ENCODE measurements at places on chromosomes 16 and 17.
A peak's percentile ranks its signal among the peaks of the same experiment; 100 is the strongest.

- DNase-seq = no peak
Observed at GRCh38 chr16:1211451-1212268, 13.4 kb downstream of the TPSG1 start.

GRCh38 chr17:50063561-50064252 is 7.8 kb downstream of the ITGA3 start:
- no peak for DNase-seq

DNA sequence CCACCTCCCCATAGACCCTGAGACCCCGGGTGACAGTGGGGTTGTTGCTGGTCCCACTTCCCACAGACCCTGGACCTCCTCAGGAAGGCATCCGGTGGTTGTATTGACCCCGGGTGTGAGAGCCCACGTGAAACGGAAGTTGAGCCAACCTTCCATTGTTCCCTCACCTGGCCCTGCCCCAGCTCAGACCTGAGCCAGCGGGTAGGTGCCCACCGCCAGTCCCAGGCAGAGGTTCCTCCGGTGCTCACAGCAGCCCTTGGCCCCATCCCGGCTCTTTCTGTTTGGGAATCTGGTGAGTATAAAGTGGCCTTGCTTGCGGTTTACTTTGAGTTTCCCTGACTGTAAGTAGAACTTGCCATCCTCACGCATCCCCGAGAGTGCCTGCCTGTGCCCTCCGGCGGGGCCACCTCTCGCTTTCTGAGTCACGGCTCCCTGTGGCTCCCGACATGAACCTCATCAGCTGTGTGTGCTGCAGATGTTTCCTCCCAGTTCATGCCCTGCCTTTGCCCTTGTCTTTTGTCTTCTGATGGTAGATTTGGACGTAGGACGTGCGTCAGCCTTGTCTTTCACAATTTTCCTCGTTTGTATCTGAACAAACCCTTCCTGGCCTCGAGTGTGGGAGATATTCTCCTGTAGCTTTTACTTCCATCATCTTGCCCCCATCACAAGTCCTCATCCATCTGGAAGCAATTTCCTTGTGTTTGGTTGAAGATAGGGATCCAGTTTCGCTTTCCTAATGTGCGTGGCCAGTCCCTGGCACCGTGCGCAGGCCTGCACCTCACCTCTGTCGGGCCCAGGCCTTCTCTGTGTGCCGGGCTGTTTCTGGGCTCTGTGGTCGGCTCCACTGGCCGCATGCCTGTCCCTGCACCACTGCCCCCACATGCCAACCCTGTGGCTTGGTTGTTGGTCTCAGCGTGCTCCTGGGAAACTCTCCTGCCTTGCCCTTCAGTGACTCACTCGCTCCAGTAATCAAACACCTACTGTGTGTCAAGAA is 76.0 kb downstream of the METRNL start:
- DNase-seq = no peak

DNA sequence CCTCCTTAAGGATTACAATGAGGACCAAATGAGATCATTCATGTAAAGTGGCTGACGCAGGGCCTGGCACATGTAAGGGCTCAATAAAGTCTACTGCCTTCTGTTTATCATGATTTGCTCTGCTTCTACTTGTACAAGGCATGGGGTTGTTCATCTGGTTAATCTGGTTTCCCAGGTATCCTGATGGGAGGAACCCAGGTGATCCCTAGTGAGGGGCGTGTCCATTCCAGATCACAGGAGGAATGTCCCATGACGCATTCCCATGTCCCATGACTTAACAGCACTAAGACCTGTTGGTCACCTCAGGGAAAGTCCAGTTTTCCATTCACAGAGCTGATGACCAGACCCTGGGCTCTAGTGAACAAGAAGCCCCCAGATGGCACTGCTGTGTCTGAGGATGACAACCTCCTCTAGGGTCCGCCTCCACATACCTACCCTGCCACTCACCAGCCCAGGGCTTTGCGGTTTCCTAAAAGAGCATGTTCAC is 11.5 kb upstream of the TPPP3 start:
- no peak for DNase-seq

GRCh38 chr16:85529489-85530369 is 83.4 kb upstream of the GSE1 start:
- no peak for DNase-seq

DNA sequence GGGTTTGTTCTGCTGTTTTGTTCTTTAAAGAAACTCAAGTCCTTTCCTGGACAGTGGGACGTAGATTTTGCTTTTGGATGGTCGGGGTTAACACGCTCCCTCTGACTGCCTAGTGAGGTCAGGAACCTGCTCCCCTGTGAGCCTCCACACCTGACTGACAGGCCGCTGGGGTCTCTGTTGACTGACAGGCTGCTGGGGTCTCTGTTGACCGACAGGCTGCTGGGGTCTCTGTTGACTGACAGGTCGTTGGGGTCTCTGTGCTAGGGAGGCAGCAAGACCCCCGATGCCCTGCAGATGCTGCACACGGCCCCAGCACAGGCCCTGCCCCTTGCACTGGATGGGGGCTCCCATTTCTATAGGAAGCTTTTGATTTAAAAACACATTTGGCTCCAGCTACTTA is 33.5 kb downstream of the LMF1 start:
- DNase-seq = no peak

- DNase-seq = no peak
Observed at GRCh38 chr16:10581507-10581906, 1.1 kb upstream of the EMP2 start.

- no peak for DNase-seq
Observed at GRCh38 chr17:10022416-10022815, 117.3 kb upstream of the RCVRN start.

DNA sequence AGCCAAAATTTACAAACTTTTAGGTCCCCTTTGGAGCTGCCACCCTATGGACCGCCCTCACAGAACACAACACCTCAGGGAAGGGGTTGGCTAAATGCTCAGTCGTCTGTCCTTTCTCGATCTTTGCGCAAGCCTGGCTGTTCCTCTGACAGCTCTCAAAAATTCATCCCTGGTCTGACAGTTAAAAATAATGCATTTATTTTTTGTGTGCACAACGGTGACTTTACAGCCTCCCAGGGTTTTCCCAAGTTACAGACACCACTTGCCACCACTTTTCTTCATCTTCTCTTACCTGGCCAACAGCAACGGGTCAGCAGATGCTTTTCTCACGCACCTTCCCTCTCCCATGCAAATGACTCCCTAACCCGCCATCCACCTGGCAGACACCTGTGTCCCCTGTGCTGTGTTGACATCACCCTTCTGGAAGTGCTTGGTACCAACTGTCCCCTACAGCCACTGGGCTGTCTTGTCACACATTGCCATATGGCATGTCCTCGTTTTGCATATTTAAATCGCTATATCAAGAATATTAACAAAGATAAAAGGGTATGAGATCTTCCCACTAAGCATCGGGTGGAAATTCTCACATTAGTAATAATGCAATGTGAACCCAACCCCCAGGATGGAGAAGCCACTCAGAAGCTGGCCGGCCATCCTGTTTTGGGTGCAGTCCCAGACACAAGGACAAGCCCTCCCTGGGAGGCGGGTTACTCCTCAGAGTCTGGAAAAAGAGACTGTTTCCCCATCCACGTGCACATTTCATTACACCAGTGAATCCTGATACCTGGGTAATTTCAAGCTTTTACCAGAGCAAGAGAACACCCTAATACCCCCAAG is 187.0 kb downstream of the ZFHX3 start:
- no peak for DNase-seq

GRCh38 chr16:61233713-61234112 is 802.5 kb downstream of the CDH8 start:
- no peak for DNase-seq

GRCh38 chr17:49209061-49209571 is 1.3 kb downstream of the GNGT2 start:
- DNase-seq = no peak

GRCh38 chr17:18225642-18226283 is 328 bp downstream of the LLGL1 start:
- no peak for DNase-seq

GRCh38 chr16:50169555-50170096 is 16.5 kb downstream of the TENT4B start:
- DNase-seq = no peak

- DNase-seq = no peak
Observed at GRCh38 chr16:67677712-67678111, 11.1 kb downstream of the C16orf86 start.

DNA sequence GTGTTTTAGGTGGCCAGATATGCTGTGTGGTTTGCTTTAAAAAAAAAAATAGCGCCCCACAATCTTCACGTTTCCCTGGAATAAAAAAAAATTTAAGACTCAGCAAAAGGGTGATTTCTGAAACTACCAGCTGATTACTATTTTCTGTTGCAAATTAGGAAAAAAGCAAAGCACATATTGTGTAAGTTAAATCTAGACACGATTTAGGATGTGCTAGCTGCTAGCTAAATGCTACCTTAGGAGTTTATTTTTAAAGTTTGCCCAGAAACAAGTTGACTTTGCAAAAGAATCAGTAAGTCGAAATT is 944 bp upstream of the MARF1 start:
- no peak for DNase-seq

DNA sequence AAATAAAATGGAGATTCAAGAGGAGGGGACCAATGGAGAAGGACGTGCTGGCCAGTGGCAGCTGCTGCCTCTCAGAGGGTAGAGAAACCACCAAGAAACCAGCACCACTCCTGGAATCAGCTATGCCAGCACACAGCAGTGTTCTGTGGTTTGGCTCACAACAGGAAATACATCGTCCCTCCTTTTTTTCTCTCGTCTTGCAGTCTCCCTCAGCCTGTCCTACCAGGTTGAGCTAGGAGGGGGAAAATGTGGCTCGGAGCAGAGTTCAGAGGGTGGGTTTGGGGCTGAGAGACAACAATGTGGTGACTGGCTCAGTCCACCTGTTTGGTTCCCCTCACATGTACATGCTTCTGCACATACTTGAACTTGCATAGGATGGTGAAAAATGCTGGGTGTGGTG is 19.9 kb upstream of the SLC16A5 start:
- DNase-seq = no peak

GRCh38 chr16:2867987-2868789 is 10.2 kb upstream of the PRSS22 start:
- DNase-seq = peak; percentile 71

GRCh38 chr17:8294814-8295316 is 335 bp downstream of the SLC25A35 start:
- no peak for DNase-seq

DNA sequence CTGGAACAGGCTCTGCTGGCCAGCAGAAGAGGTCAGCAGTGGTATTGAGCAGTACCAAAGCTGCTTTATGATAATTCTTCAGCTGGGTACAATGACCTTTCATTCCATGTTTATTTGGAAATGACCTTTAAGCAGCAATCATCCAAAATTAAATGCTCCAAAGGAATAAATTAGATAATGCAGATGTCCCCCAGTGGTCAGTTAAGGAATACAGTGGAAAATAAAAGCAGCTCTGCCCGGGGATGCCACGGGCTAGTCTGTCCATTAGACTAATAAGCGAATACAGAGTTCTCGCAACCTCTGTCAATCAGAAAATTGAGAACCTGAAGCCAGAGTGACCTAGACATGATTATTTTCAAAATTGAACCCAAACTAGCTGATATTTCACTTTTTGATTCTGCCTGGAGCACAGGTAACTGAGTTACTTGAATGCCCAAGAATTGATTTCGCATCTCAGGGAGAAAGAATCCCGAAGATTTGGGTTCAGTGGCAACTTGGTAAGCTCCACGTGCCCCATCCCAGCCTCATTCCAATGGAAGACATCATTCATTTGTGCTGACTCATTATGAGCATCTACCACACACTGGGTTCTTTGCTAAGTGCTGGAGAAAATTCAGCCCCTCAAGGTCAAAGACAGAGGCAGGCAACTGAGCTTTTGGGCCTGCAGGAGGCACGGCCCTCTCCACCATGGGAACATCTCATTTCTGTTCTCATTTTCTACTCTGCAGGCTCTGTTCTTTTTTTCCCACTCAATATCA is 34.4 kb upstream of the SLC39A11 start:
- no peak for DNase-seq

DNA sequence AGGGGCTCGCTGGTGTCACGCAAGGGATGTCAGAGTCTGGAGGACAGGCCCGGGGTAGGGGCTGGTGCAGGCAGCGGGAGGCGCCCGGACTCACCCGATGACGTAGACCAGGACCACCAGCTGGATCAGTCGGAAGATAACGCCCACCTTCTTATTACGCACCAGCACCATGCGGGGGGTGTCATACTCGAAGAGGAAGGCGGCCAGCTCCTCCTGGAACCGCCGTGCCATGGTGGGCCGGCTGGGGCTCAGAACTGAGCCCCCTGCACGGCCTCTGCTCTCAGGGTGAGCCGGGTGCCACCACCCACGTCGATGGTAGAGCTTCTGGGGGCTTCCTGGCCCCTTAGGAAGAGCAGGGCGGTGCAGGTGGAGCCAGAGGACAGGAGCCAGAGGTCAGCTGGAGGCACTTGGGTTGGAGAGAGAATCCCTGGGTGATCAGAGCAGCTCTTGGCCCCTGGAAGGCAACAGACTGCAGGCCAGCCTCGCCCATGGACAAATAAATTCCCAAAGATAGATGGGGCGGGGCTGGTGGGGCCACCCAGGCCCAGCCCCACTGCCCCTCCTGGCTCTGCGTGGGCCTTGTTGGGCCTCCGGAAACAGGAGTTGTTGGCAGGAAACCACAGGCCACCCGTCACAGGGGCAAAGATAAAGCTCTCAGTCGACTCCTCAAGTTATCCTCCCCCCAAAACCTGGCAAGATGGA is at the start of gene P2RX1:
P2RX1 (minus strand) TSS at position 471 of the 702 bp plus-strand sequence; CDS start at position 231, 240 bp downstream.
- DNase-seq = no peak

DNA sequence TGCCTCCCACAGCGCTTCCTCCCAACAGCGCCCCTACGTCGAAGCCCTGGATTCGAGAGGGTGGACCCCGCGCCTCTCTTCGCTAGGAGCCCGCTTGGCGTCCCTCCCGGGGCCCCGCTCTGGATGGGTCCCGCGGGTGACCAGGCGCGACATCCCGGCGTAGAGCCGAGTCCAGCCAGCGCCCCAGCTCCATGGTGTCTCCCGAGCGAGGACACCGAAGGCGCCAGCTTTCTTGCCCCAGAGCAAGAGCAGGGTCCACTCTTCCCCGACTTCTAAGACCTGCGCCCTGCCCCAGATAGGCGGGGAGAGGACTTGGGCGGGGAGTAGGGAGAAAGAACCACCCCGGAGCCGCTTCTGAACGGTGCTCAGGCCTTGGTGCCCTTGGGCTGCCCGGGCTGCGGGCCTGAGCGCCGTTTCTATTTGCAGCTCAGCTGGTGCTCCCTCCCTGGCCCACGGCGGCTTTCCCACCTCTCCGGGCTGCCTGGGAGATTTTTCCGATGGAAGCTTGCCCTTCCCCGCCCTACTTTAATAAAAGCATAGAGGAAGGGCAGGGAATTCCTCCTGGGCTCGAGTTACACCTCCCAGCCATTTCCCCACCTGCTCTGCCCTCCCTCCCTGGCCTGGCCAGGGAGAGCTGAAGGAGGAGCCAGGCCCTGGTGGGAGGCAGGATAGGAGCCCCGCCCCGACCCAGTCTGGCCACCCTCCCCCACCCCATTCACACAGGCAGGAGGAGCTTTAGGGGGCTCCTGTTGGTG is 1.8 kb downstream of the MMP15 start:
- no peak for DNase-seq

DNA sequence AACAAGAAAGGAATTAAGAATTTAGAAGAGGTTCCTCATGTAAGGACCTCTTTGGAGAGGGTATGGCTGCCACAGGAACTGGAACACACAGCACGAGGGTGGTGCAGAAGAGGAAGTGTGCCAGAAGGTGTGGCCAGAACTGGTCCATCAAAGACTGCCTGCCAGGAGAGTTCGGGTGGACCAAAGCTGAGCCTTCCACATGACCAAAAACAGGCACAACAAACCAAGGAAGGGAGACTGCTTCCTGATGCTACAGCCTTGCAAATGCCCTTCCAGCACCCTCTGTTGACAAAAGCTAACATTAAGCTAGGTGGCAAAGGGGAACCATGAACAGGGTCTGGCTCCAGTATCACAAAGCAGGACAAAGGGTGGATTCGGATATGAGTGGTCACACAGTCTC is 125.8 kb upstream of the TMEM97 start:
- no peak for DNase-seq

GRCh38 chr16:52580488-52580887 is 33.5 kb upstream of the TOX3 start:
- no peak for DNase-seq

Measured in cortex of kidney (tissue), 1 donor.